CD14-positive monocyte (primary cell): ENCODE measurements at places on chromosomes 4 and X. TPM values are rescaled to one million over a fixed set of nuclear protein-coding genes. Genes with fewer than 3 reads are reported as not detected.

XAGE2 gene
- not detected in 2 replicates for polyA plus RNA-seq

FABP2 gene
- not detected for polyA plus RNA-seq

ANAPC4 gene
- polyA plus RNA-seq = 6.0 and 22.9 TPM in 2 replicates

RTL3 gene
- polyA plus RNA-seq = not detected

HPGDS gene
- polyA plus RNA-seq = 0.30 TPM

FGG gene
- polyA plus RNA-seq = not detected in 2 replicates

NOX1 gene
- polyA plus RNA-seq = not detected

UGT8 gene
- polyA plus RNA-seq = not detected

GC gene
- not detected for polyA plus RNA-seq

CRMP1 gene
- polyA plus RNA-seq = not detected

RS1 gene
- polyA plus RNA-seq = not detected

ZDHHC15 gene
- polyA plus RNA-seq = not detected

NIPAL1 gene
- polyA plus RNA-seq = not detected

GAGE13 gene
- not detected in 2 replicates for polyA plus RNA-seq

MAGEA8 gene
- polyA plus RNA-seq = not detected

SYN1 gene
- polyA plus RNA-seq = 0.11 TPM

RADX gene
- 0.03 and 0.05 TPM in 2 replicates for polyA plus RNA-seq

ANOS1 gene
- 0.18 TPM for polyA plus RNA-seq

CHRDL1 gene
- polyA plus RNA-seq = not detected

SLC25A14 gene
- 7.5 TPM for polyA plus RNA-seq

CT45A1 gene
- polyA plus RNA-seq = not detected

FBXW7 gene
- 14.6 and 44.9 TPM in 2 replicates for polyA plus RNA-seq

MOB1B gene
- 2.5 and 10.7 TPM in 2 replicates for polyA plus RNA-seq

TMEM165 gene
- polyA plus RNA-seq = 92.8 TPM

ASMT gene
- not detected for polyA plus RNA-seq

SCML1 gene
- polyA plus RNA-seq = 2.5 and 8.5 TPM in 2 replicates

ODAPH gene
- not detected for polyA plus RNA-seq

NPY2R gene
- polyA plus RNA-seq = not detected in 2 replicates

SYAP1 gene
- polyA plus RNA-seq = 9.0 TPM

SAGE1 gene
- polyA plus RNA-seq = not detected

FHDC1 gene
- 0.09 and 0.21 TPM in 2 replicates for polyA plus RNA-seq

AMTN gene
- polyA plus RNA-seq = not detected

GLRB gene
- not detected for polyA plus RNA-seq

SPANXA2 gene
- polyA plus RNA-seq = not detected

FAAH2 gene
- polyA plus RNA-seq = not detected

ETDC gene
- polyA plus RNA-seq = not detected

LDOC1 gene
- polyA plus RNA-seq = not detected

SLC10A3 gene
- polyA plus RNA-seq = 26.7 TPM

TAF7L gene
- polyA plus RNA-seq = not detected

ATP2B3 gene
- polyA plus RNA-seq = not detected

FGF5 gene
- not detected for polyA plus RNA-seq
